Germinal center (tissue), 1 donor: ENCODE measurements at places on chromosomes 13 and 19.

DNA sequence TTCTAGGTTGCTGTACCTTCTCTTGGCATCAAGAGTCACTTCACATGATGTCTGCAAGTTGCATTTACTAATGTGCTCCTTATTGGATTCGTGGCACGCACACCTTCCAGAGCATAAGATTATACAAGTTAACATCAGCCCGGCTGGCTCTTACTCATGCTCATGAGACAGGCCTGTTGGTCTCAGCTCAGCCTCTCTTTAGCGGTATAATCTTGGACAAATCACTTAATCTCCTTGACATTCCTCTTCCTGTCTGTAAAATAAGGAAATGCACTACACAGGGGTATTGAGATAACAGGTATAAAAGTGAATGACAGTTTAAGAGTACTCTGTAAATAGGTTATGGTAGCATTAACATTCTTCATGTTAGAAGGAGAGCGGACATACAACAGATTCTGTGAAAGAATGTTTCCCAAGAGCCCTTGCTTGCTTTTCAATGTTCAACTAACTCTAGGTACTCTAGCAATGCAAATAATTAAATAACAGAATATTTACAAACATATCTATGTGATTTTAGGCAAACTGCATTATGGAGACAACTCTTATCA lies 181.1 kb downstream of the FGF14 start:
- DNase-seq, result no peak

GRCh38 chr19:14715841-14716240 lies 26.0 kb downstream of the ZNF333 start:
- DNase-seq, result no peak

- DNase-seq, result no peak
Measured at GRCh38 chr13:113413898-113414282, 39.4 kb downstream of the ADPRHL1 start.

- no peak for DNase-seq
Measured at GRCh38 chr19:12884202-12884601, 2.8 kb downstream of the KLF1 start.

GRCh38 chr19:28612275-28612769 lies 600.6 kb downstream of the UQCRFS1 start:
- no peak for DNase-seq

DNA sequence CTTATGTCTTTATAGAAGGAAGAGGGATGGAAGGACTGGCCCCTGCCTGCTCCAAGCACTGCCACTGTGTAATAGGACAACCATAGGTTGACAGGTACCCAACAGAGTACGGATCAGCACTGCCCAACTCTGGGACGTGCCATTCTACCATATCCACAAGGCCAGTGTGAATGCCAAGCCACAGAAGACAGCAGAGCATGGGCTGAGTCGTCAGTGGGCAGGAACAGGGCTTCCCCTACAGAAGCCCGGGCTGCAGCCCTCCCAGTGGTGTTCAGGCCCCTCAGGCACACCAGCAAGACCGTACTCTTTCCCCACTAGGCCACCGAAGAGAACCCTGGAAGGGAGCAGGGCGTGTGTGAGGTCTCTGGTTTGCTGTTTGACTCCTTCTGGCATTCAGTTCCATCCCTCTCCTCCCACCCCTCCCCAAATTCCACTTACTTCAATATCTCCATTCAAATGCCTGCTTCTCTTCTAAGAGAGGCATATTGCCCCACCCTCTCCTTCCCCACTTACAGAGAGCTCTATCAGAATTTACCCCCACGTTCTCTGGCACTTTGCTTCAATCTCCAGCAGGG lies 209.4 kb downstream of the FOXO1 start:
- DNase-seq, result no peak

DNA sequence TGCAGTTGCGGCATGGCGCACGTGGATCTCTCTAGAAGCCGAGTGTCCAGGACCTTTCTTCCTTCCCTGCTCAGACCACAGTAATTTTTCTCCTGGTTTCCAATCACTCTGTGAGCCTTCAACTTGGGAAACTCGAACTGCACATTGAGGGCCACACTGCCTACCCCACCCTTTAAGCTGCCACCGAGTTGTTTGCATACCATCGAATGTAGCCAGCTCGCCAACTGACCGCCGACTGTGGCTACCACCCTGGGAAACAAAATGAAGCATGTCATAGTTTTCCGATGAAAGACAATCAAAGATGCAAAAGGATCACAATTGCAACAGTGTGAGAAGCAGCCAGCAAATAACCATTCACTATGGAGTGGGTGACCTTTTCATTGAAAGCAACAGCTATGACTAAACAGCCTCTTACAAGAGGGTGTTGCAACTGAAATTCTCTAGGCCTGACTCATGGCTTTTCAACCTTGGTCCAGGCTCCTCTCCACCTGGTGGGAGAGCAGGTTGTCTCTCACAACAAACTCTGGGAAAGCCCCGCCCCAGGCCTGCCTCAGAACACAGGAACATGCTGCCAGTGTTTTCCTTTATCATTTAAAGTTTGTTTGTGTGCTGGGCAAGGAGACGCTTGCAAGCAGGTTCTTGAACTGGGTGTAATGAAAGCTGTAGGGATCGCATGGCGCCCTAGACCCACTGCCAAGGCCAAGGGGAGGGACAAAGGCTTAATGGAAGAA lies 141.7 kb upstream of the SERP2 start:
- no peak for DNase-seq

DNA sequence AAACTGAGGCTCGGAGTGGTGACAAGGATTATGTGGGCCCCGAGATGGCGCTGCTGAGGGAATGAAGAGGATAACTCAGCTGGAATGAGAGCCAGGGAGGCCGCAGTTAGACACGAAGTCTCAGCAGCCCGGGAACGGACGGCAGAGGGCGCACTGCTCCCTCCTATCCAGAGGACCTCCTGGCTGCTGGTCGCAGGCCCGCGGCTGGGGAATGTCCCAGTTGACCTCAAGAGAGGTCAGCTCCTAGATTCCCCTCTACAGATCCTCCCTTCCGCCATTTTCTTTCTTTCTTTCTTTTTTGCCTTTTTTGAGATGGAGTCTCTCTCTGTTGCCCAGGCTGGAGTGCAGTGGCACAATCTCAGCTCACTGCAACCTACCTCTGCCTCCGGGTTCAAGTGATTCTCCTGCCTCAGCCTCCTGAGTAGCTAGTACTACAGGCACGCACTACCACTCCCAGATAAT lies 24.1 kb upstream of the ASPDH start:
- DNase-seq, result peak; percentile 73

GRCh38 chr13:66275416-66275815 lies 954.7 kb downstream of the PCDH9 start:
- no peak for DNase-seq

DNA sequence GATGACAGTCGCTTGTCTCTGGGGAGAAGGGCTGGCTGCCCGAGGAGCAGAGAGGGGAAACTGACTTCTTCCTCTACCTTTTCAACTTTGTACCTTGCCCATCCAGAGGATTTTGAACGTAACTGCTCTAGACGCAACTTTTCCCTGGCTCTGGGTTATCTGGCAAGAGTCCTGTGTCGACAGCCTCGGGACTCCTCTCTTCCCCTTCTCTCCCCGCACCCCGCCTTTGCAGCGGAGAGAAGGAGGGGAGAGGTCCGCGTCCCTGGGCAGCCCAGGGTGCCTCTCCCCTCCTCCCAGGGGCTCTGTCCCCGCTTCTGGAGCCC lies 574 bp downstream of the SH3GL1 start:
- peak; percentile 36 for DNase-seq

DNA sequence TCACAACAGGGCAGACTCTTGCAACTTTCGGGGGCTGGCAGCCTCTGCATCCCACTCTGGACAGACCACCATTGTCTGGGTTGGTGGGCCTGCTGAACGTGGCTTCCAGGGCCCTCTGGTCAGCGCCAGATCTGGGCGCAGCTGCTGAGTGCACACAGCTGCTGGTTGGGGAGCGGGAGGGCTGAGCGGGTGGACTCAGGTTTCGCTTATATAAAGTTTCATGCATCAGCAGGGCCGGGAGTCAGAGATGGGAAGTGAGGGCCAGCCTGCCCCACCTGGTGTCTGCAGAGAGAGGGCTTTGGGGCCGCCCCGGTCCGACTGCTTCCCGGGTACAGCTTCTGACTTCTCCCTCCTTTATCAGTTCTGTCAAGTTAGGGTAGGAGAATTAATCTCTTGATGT lies 6.9 kb downstream of the ARHGEF7 start:
- no peak for DNase-seq

- no peak for DNase-seq
Measured at GRCh38 chr19:48836089-48837017, at the start of gene HSD17B14. TSS of gene HSD17B14 (minus strand) at chr19:48836491. CDS start at chr19:48836411, 80 bp downstream.

DNA sequence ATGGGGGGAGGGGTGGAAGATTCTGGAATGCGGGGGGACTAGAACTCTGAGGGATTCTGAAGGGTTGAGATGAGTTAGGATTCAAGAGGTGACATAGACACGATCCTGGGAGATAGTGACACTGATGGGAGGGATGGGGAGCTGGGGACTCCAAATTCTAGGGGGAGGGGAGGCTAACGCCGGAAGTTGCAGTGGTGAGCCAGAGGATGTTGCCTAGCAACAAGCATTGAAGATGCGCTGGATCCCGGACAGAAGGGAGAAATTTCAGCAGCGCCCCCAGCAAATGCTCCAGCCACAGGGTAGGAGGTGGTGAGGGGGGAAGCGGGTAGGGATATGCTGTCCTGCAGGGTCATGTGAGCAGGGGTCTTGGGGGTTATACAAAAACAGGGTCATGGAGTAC lies 6.9 kb upstream of the LTBP4 start:
- DNase-seq, result no peak

- no peak for DNase-seq
Measured at GRCh38 chr19:3123088-3123721, 12.6 kb upstream of the GNA15 start.

GRCh38 chr19:19568802-19569756 lies 31.0 kb downstream of the CILP2 start:
- no peak for DNase-seq

- DNase-seq, result no peak
Measured at GRCh38 chr13:102470283-102470917, 68.6 kb upstream of the FGF14 start.

- no peak for DNase-seq
Measured at GRCh38 chr13:97388373-97388772, 45.6 kb upstream of the RAP2A start.

DNA sequence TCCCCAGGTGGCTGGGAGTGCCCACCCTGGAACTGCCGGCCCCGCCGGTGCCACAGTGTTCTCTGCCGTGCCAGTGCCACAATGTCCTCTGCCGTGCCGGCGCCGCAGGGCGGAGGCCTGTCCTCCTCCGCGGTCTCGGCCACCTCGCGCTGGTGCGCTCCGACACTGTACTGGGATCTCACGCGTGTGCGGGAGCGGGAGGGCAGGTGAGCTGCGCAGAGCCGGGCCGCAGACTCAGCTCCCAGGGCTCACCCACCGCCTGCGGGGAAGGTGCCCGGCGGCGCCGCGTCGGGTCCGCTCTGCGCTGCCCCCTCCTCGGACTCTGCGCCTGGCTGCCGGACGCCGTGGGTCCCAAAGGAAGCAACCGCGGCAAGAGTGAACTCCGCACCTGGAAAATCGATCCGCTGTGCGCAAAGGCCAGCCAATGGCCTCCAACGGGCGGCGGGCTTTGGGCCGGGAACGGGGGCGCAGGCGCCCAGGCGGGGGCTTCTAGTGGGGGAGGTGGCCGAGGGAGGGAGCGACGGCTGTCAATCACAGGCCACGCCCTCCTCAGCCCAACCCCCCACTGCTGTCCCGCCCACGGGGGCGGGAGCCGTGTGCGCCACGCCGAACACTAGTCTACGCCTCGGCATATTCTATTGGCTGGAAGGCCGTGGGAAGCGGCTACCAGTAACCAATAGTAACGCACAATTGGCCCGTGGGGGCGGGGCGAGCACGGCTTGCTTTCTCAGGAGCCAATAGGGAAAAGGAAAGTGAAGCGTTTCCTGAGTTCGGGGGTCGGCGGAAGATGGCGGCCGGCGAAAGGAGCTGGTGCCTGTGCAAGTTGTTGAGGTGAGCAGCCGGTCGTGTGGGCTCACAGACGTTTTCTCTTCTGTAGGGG lies at the start of gene ALG11:
ALG11 (plus strand) TSS at position 767 of the 880 bp plus-strand sequence; CDS start at position 788, 21 bp downstream.
- DNase-seq, result peak; percentile 99

DNA sequence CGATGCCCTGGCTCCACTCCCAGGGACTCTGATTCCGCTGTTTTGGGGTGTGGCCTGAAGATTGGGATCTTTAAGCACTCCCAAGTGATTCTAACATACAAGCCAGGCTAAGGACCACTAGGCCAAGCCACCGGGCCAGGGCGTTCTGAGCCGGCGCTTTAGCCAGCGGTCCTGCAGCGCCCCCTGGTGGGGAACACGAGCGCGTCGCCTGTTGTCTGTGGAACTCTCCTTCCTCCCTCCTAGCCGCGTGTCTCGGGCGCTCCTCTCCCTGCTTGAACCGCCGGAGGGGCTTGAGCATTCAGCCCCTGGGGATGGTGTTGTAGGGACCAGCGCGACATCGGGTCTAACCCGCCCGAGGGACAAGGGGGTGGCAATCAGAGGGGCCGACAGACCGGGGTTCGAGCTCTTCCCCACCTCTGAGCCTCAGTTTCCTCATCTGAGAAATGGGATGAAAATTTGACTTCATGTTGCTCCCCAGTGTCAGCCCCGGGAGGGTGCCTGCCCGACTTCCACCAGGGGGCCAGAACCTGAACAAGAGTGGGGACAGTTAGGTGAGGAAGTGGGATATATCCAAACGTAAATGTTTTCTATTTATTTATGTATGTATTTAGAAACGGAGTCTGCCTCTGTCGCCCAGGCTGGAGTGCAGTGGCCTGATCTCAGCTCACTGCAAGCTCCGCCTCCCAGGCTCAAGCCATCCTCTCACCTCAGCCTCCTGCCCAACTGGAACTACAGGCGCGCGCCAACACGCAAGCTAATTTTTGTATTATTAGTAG lies 18.0 kb upstream of the PNMA8B start:
- DNase-seq, result peak; percentile 81

DNA sequence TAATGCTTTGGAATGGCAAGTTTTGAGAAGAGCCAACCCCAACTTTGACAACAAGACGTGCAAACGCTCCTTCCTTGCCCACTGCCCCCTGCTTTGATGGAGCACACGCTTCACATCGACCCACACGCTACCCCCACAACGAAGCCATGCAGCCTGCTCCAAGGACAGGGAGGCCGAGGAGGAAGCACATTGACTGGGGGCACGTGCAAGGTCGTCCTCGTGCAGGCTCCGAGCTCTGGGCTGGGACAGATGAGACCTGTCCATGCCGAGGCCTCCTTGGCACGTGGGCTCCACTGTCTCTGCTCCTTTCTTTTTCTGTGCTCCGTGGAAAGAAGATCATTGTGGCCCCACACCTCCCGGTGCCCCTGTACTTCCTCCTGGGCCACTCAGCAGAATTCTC lies 309.0 kb downstream of the TEX29 start:
- no peak for DNase-seq

DNA sequence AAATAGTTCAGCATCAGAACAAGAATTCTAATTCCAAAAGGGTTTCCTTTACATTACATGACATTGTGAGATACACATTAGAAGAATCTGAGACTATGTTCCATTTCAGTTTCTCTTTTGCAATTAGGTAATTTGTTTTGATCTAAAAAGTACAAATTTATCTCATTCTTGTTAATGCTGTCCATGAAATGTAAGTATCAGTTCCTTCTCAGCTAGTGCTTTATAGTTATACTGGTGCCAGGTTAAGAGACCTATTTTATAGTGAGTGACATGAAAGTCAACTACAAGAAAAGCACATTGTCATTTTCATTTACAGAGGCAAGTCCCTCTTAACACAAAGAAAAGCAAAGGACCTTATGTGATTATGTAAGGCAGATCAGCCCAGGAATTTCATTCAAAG lies 43.9 kb downstream of the RCBTB2 start:
- DNase-seq, result peak; percentile 33
